ENCODE measurements at places on chromosomes 1 and 21.

DNA sequence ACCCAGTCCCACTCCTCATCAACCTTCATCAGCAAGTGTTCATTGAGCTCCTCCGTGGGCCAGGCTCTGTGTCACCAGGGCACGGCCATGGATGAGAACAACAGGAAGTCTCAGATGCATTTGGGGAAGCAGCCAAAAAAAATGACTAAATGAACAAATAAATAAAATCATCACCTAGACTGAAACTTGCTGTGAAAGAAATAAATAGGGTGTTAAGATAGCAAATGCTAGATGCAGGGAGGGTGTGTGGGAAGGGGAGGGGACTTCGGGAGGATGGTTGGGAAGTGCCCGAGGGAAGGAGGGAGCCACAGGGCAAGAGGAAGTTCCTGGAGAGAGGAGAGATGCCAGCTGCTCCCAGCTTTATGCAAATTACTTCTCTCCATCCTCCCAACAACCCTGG, 696.7 kb downstream of the PTPRU start:
- DNase-seq, result peak; percentile 93

- no peak for DNase-seq
Observed at GRCh38 chr1:246769306-246769705, 45.1 kb downstream of the SCCPDH start.

DNA sequence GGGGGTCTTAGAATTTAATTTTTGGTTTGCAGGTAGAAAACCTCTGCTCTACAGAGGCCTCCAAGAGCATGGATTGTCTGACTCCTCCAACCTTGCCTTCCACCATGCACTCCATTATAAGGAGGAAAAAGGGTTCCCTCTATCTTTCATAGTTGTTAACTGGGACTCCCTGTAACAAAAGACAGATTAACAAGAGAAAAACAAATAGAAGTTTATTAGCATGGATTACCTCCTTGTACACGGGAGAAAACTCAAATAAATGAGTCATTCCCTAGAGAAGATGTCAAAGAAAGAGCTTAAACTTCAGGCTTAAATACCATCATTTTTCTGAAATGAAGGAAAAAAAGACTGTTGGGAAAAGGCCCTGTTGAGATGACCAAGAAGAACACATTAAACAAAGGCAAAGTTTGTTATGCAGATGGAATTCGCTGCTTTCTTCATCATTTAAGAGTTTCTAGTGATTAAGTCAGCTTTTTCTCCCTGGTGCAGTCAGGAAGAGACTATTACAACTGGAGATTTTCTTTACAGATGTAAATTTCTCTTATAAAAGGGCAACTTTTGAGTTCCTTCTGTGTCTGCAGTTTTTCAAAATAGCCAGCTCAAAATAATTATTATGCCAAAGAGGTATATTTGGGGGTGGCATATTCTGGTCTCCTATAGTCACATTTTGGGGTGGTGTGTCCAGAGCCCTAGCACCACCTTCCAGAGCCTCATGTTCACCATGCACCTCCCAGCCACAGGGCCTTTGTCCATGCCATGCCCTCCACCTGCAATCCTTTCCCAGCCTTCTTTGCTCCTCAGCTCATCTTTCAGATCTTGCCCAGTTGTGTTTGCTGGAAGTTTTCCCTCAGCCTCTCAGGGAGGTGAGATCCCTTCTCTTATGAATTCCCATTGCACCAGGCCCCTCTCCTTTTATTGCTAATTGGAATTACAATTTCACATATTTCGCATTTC, 63.1 kb upstream of the KLHDC7A start:
- DNase-seq, result no peak

DNA sequence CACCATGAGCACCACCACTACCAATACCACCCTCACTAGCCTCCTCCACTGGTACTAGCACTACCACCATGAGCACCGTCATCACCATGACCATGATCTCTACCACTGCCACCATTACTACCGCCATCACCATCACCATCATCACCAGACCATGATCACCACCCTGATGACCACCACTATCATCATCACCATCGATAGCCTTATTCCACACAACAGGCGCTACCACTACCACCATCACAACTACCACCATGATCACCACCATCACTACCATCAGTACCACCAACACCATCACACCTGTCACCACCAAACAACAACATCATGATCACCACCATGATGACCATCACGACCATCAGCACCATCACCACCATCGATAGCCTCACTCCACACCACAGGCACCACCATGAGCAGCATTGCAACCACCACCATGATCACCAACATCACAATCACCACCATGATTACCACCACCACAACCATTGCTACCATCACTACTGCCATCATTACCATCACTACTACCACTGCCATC, 56.6 kb upstream of the CASZ1 start:
- no peak for DNase-seq

GRCh38 chr1:2956576-2956975, 64.7 kb upstream of the ACTRT2 start:
- DNase-seq, result no peak

All from NCI-H2081 (cell line).